Posterior vena cava (tissue), 2 donors: ENCODE measurements at places on chromosomes 2 and 18. TPM values are rescaled to one million over a fixed set of nuclear protein-coding genes. Genes with fewer than 3 reads are reported as not detected.

GRCh38 chr2:11777066-11777782 lies 30.8 kb downstream of the LPIN1 start:
- peak; percentile 74 for DNase-seq

DNA sequence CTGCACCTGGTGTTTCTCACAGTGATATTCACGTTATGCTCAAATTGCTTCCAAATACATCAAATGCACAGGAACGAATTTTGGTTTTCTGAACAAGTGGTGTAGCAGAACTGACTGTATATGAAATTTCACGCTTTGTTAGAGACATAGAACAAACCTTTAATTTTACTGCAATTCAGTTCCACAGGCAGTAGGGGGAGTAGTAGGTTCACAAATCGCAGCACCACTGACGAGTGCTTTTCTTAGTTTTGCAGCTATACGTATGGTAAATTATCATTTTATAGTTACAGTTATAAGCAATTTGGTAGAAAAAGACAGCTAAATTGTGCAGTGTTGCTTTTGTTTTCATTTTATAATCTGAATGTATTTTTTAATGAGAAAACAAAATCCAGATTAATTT lies 113.3 kb downstream of the KIAA1328 start:
- no peak for DNase-seq

GRCh38 chr2:216428618-216429350 lies 16.5 kb downstream of the SMARCAL1 start:
- no peak for DNase-seq

DNA sequence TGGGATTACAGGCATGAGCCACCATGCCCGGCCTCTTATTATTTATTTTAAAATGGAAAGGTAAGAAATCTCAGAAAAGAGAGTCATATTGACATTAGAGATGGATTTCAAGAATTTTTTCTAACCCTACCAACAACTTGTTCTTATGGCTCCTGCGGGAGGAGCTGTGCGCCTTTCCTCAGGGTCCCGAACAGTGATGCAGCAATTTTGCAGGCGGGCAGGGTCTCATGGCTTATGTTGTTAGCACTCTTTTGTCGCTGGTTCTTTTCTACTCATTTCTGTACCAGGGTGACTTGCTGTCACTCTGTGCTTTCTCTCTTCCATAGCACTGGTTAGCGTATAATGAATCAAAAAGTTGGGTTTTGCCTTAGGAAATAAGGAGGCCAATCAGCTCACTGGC lies 148.8 kb upstream of the DLGAP1 start:
- DNase-seq: no peak

DNA sequence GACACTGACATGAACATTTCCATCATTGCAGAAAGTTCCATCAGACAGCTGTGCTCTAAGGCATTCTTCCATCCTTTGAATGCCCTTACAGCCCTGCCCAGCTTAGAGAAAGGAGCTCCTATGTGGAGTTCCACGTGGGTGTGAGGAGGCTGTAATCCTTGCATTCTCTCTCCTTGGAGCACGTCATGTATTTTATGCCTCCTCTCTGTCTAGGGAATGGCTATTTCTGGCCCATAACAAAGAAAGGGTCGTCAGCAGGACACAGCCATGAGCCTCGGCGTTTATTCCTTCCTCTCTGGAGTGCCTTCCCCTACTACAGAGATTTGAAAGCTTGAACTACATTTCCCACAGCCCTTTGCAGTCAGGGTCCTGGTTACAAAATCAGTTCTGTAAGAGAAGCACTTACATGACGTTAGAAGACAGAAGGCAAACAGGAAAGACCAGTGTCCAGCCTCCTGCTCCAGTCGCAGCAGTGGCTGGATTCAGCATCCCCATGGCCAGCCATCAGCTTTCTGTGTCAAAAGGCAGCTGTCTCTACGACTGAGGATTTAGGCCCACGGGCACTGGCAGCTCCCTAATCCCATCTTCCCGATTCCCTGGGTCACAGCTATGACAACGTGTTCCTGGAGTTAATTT lies 234.9 kb downstream of the TFCP2L1 start:
- DNase-seq: peak; percentile 42

- DNase-seq: no peak
These were observed 25.4 kb upstream of the TMEM131 start for GRCh38 chr2:98020992-98021713.

- peak; percentile 89 for DNase-seq
These were observed 1.1 kb upstream of the CXCR4 start for GRCh38 chr2:136118819-136119716.

DNA sequence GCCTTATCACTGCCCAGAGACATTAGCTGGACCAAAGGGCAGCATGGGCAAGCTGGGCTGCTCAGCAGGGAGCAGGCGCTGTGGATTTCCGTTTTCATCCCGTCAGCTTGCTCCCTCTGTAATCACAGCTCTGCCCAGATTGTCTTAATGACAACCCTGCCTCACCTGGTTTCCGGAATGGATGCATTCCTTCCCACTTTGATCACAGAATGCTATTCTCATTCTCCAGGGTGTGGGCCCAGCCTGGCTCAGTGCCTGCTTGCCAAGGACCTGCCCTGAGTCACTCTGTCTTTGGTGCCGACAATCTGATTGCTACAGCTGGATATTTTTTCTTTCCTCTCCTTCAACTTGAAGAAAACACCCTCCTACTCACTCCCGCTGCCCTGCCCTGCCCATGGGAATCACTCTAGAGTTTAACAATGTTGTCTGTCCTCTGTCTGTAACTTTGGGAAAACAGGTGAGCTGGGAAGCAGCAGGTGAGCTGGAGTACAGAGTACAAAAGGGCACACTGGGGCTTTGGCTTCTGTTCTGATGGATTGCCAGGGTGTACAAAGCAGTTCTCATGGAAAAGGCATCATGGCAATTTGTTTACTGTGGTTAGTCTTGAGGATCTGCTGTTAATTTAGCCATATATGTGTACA lies 27.2 kb upstream of the FAM136A start:
- DNase-seq: no peak

GRCh38 chr2:113209646-113210171 lies 35.9 kb downstream of the PSD4 start:
- peak; percentile 58 for DNase-seq

DNA sequence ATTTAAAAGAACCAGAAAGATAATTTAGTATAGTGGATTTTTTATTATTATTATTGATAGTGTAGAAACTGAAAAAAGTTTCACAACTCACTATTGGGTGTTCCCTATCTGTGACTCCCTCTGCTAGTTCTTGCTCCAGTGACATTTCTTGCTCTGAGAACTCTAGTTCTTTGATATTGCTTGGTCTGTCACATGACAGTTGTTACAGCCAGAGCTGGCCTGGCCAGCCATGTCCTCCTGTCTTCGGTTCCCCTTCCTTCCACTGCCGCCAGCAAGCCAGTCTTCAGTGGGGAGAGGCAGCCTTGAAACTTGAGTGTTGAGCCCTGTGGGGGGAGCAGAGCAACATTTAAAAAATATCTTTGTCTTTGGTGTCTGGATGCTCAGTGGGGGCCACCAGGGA lies 7.6 kb upstream of the THOC1 start:
- DNase-seq: no peak

DNA sequence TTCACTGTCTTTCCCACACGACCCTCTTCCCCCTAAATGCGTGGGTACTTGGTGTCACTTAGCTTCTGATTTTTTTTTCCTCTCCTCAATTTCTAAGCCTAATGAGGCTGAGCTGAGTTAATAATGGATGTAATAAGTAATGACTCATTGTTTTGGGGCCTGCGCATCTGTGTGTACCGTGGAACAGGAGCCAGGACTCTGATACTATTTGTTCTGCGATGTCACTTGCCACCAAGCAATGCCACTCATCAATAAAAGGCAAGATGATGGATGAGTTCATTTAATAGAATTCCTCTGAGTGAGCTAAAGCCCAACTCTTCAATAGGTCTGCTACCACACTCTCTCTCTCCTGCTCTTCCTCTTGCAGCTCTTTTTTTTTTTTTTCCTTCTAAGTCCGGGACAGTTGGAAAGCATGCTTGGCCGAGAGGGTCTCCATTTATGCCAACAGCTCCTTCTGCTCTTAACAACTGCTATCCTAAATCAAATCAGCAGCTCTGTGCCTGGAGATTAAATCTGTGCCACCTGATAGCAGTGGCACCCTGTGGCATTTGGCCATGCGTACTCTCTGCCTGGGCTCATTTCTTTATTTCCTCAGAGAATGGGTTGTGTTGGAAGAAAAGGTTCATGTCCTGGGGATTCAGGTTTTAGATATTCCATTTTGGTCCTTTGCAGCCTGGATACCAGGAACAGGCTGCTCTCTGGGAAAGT lies 1284.2 kb upstream of the PIK3C3 start:
- DNase-seq: no peak

GRCh38 chr2:199456383-199457146 lies 1.2 kb downstream of the SATB2 start:
- DNase-seq: peak; percentile 70

ARHGAP25 gene
- 8.1 TPM for total RNA-seq

ATOH8 gene
- 17.5 TPM for total RNA-seq

SERPINB7 gene
- not detected for total RNA-seq

PARD6G gene
- 5.1 TPM for total RNA-seq

CD207 gene
- total RNA-seq: not detected

B4GALT6 gene
- 4.5 TPM for total RNA-seq

IL1R1 gene
- 189 TPM for total RNA-seq
